ENCODE measurements at places on chromosomes 11 and 22. TPM values are rescaled to one million over a fixed set of nuclear protein-coding genes. Genes with fewer than 3 reads are reported as not detected.

DNA sequence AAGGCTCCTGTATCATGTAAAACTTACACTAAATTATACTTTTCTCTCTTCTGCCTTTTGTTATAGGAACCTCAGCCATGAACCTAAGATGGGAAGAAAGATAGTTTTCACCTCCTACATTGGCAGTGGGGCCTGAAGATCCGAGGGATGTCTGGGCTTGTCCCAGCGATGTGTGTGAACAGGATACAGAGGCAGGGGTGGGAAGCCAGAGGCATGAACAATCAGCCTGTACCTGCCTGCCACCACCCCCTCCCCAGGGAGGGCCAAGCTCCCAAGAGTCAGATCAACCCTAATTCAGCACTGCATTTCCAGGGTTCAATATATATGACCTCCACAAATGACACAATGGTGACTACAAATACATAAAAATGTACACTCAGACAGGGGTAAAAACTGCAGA is 9.4 kb downstream of the KIAA0930 start:
- peaks cover 22% of the 10 kb centered on the region for H3K4me1 ChIP-seq
- no peaks in the 10 kb centered on the region for H3K27me3 ChIP-seq
- H3K27ac ChIP-seq, result no peak overlapping the region
- no peaks in the 10 kb centered on the region for H3K36me3 ChIP-seq
- H3K4me3 ChIP-seq, result no peak overlapping the region

DNA sequence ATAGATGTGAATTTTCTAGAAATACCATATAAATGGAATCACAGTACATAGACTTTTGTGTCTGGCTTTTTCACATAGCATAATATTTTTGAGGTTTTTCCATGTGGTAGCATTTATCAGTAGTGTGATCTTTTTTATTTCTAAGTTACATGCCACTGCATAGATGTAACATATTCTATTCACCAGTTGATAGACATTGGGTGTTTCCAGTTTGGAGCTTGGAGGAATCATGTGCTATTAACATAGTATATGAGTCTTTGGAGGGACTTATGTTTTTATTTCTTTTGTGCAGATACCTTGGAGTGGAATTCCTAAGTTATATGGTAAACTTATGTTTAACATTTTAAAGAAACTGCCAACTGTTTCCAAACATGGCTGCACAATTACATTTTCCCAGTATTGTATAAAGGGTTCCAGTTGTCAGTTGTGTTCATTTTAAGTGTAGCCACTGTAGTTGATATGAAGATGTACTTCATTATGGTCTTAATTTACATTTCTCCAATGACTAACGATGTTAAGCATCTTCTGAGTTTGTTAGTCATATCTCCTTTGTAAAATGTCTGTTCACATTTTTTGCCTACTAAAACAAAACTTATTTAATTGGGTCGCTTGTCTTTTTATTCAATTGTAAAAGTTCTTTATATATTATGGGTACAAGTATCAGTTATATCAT is 145.7 kb upstream of the TRPC6 start:
- no peaks in the 10 kb centered on the region for H3K4me1 ChIP-seq
- no peak for DNase-seq
- H3K4me3 ChIP-seq, result no peak overlapping the region
- H3K27ac ChIP-seq, result no peak overlapping the region
- H3K27me3 ChIP-seq, result no peaks in the 10 kb centered on the region
- no peaks in the 10 kb centered on the region for H3K36me3 ChIP-seq

GRCh38 chr11:120432056-120433018 is 79.2 kb upstream of the GRIK4 start:
- H3K27me3 ChIP-seq, result no peaks in the 10 kb centered on the region
- H3K36me3 ChIP-seq, result no peaks in the 10 kb centered on the region
- peaks cover 15% of the 10 kb centered on the region for H3K4me1 ChIP-seq

DNA sequence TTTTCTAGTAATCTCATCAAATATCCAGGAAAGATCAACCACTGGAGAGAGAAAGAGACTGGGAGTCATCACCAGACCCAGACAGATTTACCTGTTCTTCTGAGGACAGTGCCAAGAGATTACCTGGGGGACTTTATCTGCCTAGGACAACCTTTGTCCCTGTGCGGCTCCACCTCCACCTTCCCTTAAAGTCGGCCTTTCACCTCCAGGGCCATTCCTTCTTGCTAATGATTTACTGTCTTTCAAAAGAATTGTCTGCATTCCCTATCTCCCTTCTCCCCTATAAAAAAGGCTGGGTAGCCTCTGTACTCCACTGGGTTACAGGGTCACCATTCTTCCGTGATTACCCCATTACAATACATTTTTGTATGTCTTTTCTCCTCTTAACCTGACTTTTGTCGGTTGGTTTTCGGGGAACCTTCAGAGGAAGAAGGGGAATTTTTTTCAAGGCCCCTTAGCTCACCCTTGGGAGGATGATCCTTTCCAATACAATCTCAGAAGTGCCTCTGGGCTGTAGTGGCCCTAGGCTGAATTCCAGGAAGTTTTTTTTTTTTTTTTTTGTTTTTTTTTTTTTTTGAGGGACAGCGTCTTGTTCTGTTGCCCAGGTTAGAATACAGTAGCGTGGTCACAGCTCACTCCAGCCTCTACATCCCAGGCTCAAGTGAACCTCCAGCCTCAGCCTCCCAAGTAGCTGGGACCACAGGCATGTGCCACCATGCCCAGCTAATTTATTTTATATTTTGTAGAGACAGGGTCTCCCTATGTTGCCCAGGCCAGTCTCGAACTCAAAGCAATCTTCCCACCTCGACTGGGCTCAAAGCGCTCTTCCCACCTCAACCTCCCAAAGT is 1.5 kb upstream of the HMOX1 start:
- DNase-seq, result no peak
- peaks cover 17% of the 10 kb centered on the region for H3K4me1 ChIP-seq
- peaks cover 26% of the 10 kb centered on the region for H3K27me3 ChIP-seq
- no peaks in the 10 kb centered on the region for H3K36me3 ChIP-seq
- no peak overlapping the region for H3K4me3 ChIP-seq
- H3K27ac ChIP-seq, result no peak overlapping the region

- peaks cover 3% of the 10 kb centered on the region for H3K27me3 ChIP-seq
- no peak for DNase-seq
- no peaks in the 10 kb centered on the region for H3K4me1 ChIP-seq
- H3K27ac ChIP-seq, result no peak overlapping the region
- H3K4me3 ChIP-seq, result no peak overlapping the region
Measured at GRCh38 chr22:35034963-35035362, 31.0 kb upstream of the ISX start.

GRCh38 chr22:19035474-19036228 is 86.6 kb downstream of the DGCR2 start:
- H3K4me1 ChIP-seq, result no peaks in the 10 kb centered on the region
- no peak overlapping the region for H3K27ac ChIP-seq
- H3K36me3 ChIP-seq, result no peaks in the 10 kb centered on the region
- no peak overlapping the region for H3K4me3 ChIP-seq
- H3K27me3 ChIP-seq, result peaks cover 3% of the 10 kb centered on the region

GRCh38 chr11:130049328-130049771 is 20.3 kb upstream of the APLP2 start:
- H3K4me1 ChIP-seq, result no peaks in the 10 kb centered on the region
- no peak overlapping the region for H3K4me3 ChIP-seq
- no peak overlapping the region for H3K27ac ChIP-seq
- no peaks in the 10 kb centered on the region for H3K36me3 ChIP-seq
- no peak for DNase-seq
- H3K27me3 ChIP-seq, result no peaks in the 10 kb centered on the region

DNA sequence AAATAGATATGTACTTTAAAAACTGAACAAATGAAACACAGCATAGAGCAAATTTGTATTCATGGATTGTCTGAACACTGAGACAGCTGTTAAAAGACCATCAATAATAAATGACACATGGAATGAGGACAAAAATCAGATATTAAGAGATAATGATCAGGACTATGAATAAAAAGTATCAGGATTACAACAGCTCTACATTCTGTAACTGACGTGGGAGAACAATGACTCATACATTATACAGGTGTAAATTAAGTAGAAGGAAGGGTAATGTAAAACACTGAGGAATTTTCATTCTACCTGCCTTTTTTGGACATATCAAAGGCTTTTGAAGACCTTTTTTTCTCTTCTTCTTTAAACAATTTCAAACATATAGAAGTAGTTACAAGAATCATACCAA is 310.9 kb upstream of the ANO3 start:
- H3K27me3 ChIP-seq, result no peaks in the 10 kb centered on the region
- H3K27ac ChIP-seq, result no peak overlapping the region
- DNase-seq, result no peak
- no peaks in the 10 kb centered on the region for H3K36me3 ChIP-seq

GRCh38 chr22:42913874-42914510 is 56.9 kb upstream of the ARFGAP3 start:
- no peak for DNase-seq
- H3K27me3 ChIP-seq, result no peaks in the 10 kb centered on the region
- H3K27ac ChIP-seq, result no peak overlapping the region
- H3K4me3 ChIP-seq, result no peak overlapping the region
- H3K36me3 ChIP-seq, result no peaks in the 10 kb centered on the region
- H3K4me1 ChIP-seq, result peaks cover 4% of the 10 kb centered on the region

- H3K4me3 ChIP-seq, result no peak overlapping the region
- no peaks in the 10 kb centered on the region for H3K36me3 ChIP-seq
- no peak for DNase-seq
Measured at GRCh38 chr22:36461665-36462649, 19.5 kb downstream of the TXN2 start.

GRCh38 chr22:31569126-31569525 is 72.8 kb downstream of the SFI1 start:
- no peak overlapping the region for H3K4me3 ChIP-seq
- no peaks in the 10 kb centered on the region for H3K27me3 ChIP-seq
- no peak for DNase-seq
- peaks cover 39% of the 10 kb centered on the region for H3K36me3 ChIP-seq
- H3K4me1 ChIP-seq, result peaks cover 5% of the 10 kb centered on the region
- peak overlapping the region; percentile 76 for H3K27ac ChIP-seq

DNA sequence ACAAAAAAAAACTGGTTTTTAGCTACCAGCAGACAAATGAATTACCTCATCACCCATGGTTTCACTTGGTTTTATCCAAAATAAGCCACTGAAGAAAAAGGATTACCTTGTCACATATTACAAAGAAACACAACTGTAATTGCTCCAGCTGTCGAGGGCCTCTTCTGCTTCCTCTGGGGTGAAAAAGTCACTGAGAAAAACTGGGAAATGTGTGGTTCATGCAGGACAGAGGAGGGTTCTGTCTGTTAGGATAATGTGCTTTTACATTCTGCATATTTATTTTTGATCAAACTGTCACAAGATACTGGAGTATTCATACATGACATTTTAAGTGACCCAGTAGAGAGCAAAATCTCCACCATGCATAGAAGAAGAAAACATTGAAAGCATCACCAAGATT is 211.7 kb downstream of the NAV2 start:
- H3K27ac ChIP-seq, result no peak overlapping the region
- H3K4me1 ChIP-seq, result no peaks in the 10 kb centered on the region
- no peaks in the 10 kb centered on the region for H3K36me3 ChIP-seq
- no peak overlapping the region for H3K4me3 ChIP-seq
- no peak for DNase-seq
- H3K27me3 ChIP-seq, result peaks cover 7% of the 10 kb centered on the region

- DNase-seq, result peak; percentile 83
- H3K4me3 ChIP-seq, result no peak overlapping the region
- H3K27me3 ChIP-seq, result peaks cover 8% of the 10 kb centered on the region
Measured at GRCh38 chr22:26367402-26368245, 61.4 kb upstream of the ASPHD2 start.

GRCh38 chr22:21926728-21927127 is 25.9 kb downstream of the PPM1F start:
- H3K27ac ChIP-seq, result no peak overlapping the region
- no peaks in the 10 kb centered on the region for H3K36me3 ChIP-seq
- no peaks in the 10 kb centered on the region for H3K27me3 ChIP-seq
- no peaks in the 10 kb centered on the region for H3K4me1 ChIP-seq

- peak; percentile 52 for DNase-seq
- H3K27ac ChIP-seq, result no peak overlapping the region
- no peaks in the 10 kb centered on the region for H3K27me3 ChIP-seq
- peaks cover 33% of the 10 kb centered on the region for H3K4me1 ChIP-seq
- no peaks in the 10 kb centered on the region for H3K36me3 ChIP-seq
- no peak overlapping the region for H3K4me3 ChIP-seq
Measured at GRCh38 chr11:60871378-60872061, 4.2 kb downstream of the ZP1 start.

GRCh38 chr11:73426219-73426850 is 50.1 kb downstream of the RELT start:
- peaks cover 10% of the 10 kb centered on the region for H3K4me1 ChIP-seq
- H3K27me3 ChIP-seq, result no peaks in the 10 kb centered on the region
- no peak overlapping the region for H3K4me3 ChIP-seq
- no peak overlapping the region for H3K27ac ChIP-seq
- no peak for DNase-seq

DNA sequence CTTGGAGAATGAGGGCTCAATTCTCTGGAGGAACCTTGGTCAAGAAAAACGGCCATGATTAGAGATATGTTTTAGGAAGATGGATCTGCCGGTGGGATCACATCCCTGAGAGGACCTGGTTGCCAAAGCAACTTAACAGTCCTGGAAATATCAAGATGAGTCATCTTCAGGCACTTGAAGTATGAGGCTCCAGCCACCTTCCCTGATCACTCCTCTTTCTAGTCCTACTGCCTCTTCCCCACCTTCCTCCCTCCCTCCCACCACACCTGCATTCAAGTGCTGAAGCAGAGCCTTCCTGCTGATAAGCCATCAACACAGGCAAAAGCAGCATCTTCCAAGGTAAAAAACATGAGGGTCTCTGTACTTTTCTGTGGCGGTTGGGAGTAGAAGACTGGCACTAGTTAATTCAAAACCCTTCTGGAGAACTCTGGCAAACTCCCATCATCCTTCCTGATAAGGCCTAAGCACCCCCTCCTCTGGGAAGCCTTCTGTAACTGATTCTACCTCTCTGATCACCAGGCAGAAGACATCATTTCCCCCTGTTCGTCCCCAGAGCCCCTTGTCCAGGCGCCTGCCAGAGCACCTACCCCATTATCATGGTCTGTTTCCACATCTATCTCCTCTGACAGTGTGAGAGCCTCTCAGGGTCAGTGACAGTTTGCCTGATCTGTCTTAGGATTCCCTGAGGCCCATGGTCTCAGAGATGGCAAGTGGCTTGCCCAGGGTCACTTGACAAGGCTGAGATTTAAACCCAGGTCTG is 79.8 kb downstream of the CLPB start:
- H3K4me3 ChIP-seq, result no peak overlapping the region
- H3K27ac ChIP-seq, result no peak overlapping the region
- H3K4me1 ChIP-seq, result no peaks in the 10 kb centered on the region

DNA sequence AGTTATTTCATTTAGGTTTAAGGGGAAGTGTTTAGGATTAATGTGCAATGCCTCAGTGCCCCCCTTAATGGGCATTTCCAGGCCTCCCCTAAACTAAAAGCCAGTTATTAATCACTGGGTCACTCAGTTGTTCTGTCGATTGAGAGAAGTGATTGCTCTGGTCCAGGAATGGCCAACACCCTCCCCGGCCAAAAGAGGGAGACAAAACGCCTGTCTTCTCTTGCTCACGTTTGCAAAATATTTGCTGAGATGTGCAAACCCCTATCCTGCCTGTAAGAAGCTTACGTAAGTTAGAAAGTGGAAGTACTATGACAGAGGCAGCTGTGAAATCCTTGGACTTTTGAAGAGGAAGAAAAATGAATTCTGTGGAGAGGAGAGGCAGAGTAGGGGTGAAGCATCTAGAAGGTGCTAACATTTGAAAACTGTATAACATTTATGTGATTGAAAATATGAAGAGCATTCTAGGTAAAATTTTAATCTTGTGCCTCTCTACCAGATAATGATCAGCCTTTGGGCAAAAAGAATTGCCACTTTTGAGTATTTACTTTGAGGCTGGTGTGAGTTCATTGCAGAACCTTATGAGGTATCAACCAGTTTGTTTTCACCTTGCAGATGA is 37.7 kb downstream of the NTM start:
- no peaks in the 10 kb centered on the region for H3K4me1 ChIP-seq
- DNase-seq, result peak; percentile 4
- H3K4me3 ChIP-seq, result no peak overlapping the region
- H3K27ac ChIP-seq, result no peak overlapping the region

Gene SHISAL1
- total RNA-seq, result not detected

Gene MUC6
- total RNA-seq, result not detected

Gene KLHL35
- 0.16 TPM for total RNA-seq

Gene LRRC74B
- total RNA-seq, result not detected

Gene PRODH
- total RNA-seq, result not detected

Gene FSHB
- not detected for total RNA-seq
